Large intestine (tissue), 12 donors: ENCODE measurements at places on chromosomes 2 and 18. TPM values are rescaled to one million over a fixed set of nuclear protein-coding genes. Genes with fewer than 3 reads are reported as not detected.

- DNase-seq: no peak
- no peaks in the 10 kb centered on the region for H3K4me1 ChIP-seq
- no peaks in the 10 kb centered on the region for H3K27me3 ChIP-seq
- H3K4me3 ChIP-seq: no peak overlapping the region
- no peak overlapping the region for H3K27ac ChIP-seq
These were observed 6.6 kb upstream of the RPL37A start for GRCh38 chr2:216491793-216492596.

- peaks cover 12% of the 10 kb centered on the region for H3K4me1 ChIP-seq
- H3K36me3 ChIP-seq: no peaks in the 10 kb centered on the region
- peak overlapping the region; percentile 46 for H3K4me3 ChIP-seq
- DNase-seq: no peak
- peak overlapping the region; percentile 45 for H3K27ac ChIP-seq
These were observed 464 bp upstream of the SESTD1 start for GRCh38 chr2:179265082-179265510.

GRCh38 chr18:36366994-36367839 is 69.7 kb downstream of the FHOD3 start:
- DNase-seq: no peak
- no peak overlapping the region for H3K27ac ChIP-seq
- H3K36me3 ChIP-seq: no peaks in the 10 kb centered on the region
- no peaks in the 10 kb centered on the region for H3K27me3 ChIP-seq

DNA sequence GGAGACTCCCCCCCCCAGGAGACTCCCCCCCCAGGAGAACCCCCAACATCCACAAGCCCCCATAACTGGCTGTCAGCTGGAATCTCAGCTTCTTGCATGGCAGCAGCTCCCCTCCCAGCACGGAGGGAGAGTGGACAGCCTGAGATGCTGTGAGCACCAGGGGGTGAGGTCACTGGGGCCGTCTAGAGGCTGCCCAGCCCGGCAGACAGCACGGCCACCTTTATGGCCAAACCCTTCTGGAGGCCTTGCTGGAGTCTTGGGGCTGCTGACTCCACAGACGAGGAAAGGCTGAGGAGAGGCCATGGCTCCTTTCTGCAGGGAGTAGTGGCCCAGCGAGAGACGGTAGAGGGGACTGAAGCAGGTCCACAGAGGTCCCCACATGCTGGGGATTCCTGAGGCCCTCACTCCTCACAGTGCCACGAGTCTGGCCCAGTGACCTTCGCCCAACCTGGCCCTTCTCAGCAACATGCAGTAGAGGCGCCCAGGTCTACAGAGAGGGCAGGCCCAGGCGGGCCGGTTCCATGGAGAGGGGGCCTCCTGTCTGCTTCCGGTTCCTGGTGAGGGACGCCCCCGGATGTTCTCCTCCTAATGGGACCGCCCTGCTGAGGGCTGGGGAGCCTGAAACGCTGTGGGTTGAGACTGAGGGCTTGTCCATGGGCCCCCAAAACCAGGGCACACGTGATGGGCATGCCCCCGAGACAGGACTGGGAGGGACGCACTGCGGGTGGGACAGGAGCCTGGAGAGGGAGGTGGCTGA is 122.6 kb upstream of the CTDP1 start:
- DNase-seq: no peak
- no peak overlapping the region for H3K4me3 ChIP-seq
- no peaks in the 10 kb centered on the region for H3K27me3 ChIP-seq
- no peak overlapping the region for H3K27ac ChIP-seq
- no peaks in the 10 kb centered on the region for H3K36me3 ChIP-seq
- H3K4me1 ChIP-seq: no peaks in the 10 kb centered on the region

DAW1 gene
- polyA plus RNA-seq: 0.79 TPM

TPRKB gene
- polyA plus RNA-seq: 58.4 TPM

POTEJ gene
- polyA plus RNA-seq: 0.07 TPM
